ENCODE measurements at places on chromosomes 4 and X. TPM values are rescaled to one million over a fixed set of nuclear protein-coding genes. Genes with fewer than 3 reads are reported as not detected.
A peak's percentile ranks its signal among the peaks of the same experiment; 100 is the strongest.

- H3K27me3 ChIP-seq: peaks cover 5% of the 10 kb centered on the region
- H3K36me3 ChIP-seq: no peaks in the 10 kb centered on the region
- peaks cover 30% of the 10 kb centered on the region for H3K4me1 ChIP-seq
These were observed at the start of gene ARSJ for GRCh38 chr4:113979148-113979904. TSS of gene ARSJ (minus strand) at chr4:113979647. CDS start at chr4:113978834, 813 bp downstream.

DNA sequence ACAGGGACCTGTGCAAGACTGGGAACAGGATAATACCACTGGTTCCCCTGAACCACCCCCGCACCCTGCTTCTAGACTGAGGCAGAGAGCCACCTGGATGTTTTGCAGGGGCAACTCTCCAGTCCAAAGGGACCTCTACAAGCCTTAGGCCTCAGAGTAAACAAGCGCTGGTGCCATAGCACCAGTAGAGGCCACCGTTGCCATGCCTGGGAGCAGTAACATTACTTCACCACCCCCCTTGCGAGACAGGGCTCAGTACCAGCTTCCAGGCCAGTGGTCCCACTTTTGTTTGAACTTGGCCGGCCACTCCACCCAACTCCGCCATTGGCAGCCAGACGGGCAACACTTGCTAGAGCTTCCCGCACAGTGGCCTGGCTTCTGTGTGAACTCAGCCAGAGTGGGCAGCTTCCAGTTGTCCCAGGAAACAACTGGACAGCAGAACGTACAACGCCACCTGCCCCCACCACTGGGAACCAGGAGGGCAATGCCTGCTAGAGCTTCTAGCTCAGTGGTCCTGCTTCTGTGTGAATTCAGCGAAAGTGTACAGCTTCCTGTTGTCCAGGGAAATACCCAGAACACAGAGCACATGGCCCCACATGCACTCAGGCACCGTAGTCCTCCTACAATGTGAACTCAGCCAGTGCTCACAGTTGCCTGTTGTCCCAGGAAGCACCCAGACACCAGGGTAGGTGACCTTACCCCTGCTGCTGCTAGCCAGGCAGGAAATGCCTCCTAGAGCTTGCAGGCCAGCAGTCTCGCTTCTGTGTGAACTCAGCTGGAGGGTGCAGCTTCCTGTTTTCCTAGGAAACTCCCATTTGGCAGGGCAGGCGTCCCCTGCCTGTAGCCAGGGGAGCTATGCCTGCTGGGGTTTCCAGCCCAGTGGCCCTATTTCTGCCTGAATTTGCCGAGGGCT lies 39.9 kb upstream of the PCDH19 start:
- H3K36me3 ChIP-seq: peaks cover 6% of the 10 kb centered on the region
- DNase-seq: peak; percentile 3
- no peak overlapping the region for H3K27ac ChIP-seq
- no peak overlapping the region for H3K4me3 ChIP-seq
- H3K27me3 ChIP-seq: no peaks in the 10 kb centered on the region

GRCh38 chr4:160716551-160716950 lies 1447.2 kb downstream of the FSTL5 start:
- DNase-seq: no peak
- H3K27me3 ChIP-seq: no peaks in the 10 kb centered on the region
- no peaks in the 10 kb centered on the region for H3K4me1 ChIP-seq
- H3K27ac ChIP-seq: no peak overlapping the region
- H3K4me3 ChIP-seq: no peak overlapping the region
- H3K36me3 ChIP-seq: no peaks in the 10 kb centered on the region

GRCh38 chr4:99724067-99724466 lies 66.4 kb upstream of the C4orf54 start:
- H3K4me3 ChIP-seq: no peak overlapping the region
- H3K4me1 ChIP-seq: peaks cover 12% of the 10 kb centered on the region

INTU gene
- 6.4 TPM for total RNA-seq

HEPH gene
- total RNA-seq: 106 TPM

GRCh38 chrX:134315866-134316265 lies 78.9 kb downstream of the CCDC160 start:
- no peak for DNase-seq
- no peak overlapping the region for H3K4me3 ChIP-seq
- no peak overlapping the region for H3K27ac ChIP-seq
- no peaks in the 10 kb centered on the region for H3K36me3 ChIP-seq
- H3K27me3 ChIP-seq: no peaks in the 10 kb centered on the region
